ENCODE measurements at places on chromosomes 6 and 20. TPM values are rescaled to one million over a fixed set of nuclear protein-coding genes. Genes with fewer than 3 reads are reported as not detected.

The SIRPD gene
- not detected for total RNA-seq

The HSPA1L gene
- 0.35 TPM for total RNA-seq

The TRAPPC3L gene
- not detected for total RNA-seq

DNA sequence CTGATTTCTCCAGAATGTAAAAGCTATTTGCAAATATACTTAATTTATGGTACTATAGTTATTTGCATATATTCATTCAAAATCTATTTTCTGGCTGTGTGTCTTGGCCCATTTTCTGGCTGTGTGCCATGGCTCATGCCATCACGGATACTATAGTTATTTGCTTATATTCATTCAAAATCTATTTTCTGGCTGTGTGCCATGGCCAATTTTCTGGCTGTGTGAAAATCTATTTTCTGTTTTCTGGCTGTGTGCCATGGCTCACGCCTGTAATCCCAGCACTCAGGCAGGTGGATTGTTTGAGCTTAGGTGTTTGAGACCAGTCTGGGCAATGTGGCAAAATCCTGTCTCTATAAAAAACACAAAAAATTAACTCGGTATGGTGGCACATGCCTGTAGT lies 28.9 kb upstream of the RIPK1 start:
- no peaks in the 10 kb centered on the region for H3K4me1 ChIP-seq
- no peaks in the 10 kb centered on the region for H3K27me3 ChIP-seq
- DNase-seq = no peak
- H3K27ac ChIP-seq = no peak overlapping the region
- no peak overlapping the region for H3K4me3 ChIP-seq
- peaks cover 5% of the 10 kb centered on the region for H3K36me3 ChIP-seq

DNA sequence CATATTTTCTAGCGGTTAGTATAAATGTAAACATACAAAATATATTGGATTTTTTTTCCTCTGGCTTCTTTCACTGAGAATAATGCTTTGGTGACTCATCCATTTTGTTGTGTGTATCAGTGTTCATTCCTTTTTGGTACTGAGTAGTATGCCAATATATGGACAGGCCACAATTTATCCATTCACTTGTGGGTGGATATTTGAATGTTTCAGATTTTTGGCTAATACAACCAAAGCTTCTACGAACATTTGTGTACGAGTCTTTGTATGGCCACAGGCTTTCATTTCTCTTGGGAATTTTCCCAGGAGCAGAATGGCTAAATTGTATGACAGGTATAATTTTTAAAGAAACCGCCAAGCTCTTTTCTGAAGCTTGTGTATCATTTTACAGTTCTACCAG lies 677.5 kb downstream of the HDGFL1 start:
- no peak overlapping the region for H3K27ac ChIP-seq
- H3K36me3 ChIP-seq = no peaks in the 10 kb centered on the region
- H3K27me3 ChIP-seq = no peaks in the 10 kb centered on the region
- no peak for DNase-seq
- peaks cover 11% of the 10 kb centered on the region for H3K4me1 ChIP-seq

DNA sequence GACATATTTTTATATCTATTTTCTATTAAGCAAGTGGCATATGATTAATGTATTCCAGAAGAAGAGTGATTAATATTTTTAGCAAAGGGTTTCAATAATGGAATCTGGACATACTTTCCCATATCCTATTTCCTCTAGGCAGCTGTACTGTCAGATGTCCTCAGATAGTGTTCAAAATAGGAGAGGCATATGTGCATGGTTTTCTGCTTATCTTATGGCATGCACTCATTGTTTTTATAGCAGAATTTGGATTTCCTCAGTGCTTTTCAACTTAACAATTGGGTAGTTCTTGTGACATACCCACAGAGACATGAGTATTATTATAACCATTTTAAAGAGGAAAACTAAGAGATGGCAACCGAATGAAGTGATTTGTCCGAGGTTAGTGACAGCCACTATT lies 12.6 kb upstream of the SLC17A5 start:
- DNase-seq = no peak
- no peaks in the 10 kb centered on the region for H3K27me3 ChIP-seq
- no peak overlapping the region for H3K4me3 ChIP-seq
- H3K36me3 ChIP-seq = no peaks in the 10 kb centered on the region

GRCh38 chr6:26441977-26442376 lies 1.7 kb downstream of the BTN3A3 start:
- no peak overlapping the region for H3K4me3 ChIP-seq
- DNase-seq = no peak
- no peak overlapping the region for H3K27ac ChIP-seq
- peaks cover 15% of the 10 kb centered on the region for H3K4me1 ChIP-seq

- H3K27me3 ChIP-seq = no peaks in the 10 kb centered on the region
- H3K27ac ChIP-seq = no peak overlapping the region
- H3K4me3 ChIP-seq = no peak overlapping the region
- DNase-seq = no peak
- peaks cover 28% of the 10 kb centered on the region for H3K36me3 ChIP-seq
These were observed 65.9 kb downstream of the PHF20 start for GRCh38 chr20:35837577-35838195.

GRCh38 chr20:36836591-36837269 lies 39.2 kb upstream of the TLDC2 start:
- H3K27ac ChIP-seq = no peak overlapping the region
- peak; percentile 69 for DNase-seq
